Bronchial epithelial cell (primary cell): ENCODE measurements at places on chromosomes 12 and 14. TPM values are rescaled to one million over a fixed set of nuclear protein-coding genes. Genes with fewer than 3 reads are reported as not detected.

DNA sequence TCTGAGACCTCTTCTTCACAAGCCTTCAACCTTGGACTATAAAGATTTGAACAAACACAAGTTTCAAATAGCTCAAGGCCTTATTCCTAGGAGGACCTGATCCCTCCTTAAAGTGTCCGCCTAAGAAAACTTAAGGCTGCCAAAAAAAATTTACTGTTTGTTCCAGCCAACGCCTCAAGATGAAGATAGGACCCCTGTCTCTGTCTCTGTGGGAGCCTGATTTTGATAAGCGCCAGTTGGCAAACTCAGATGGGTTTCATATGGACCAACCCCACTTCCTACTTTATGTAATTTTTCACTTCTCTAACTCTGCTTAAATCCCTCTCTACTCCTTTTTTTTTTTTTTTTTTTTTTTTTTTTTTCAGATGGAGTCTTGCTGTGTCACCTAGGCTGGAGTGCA, 11.0 kb downstream of the FKBP3 start:
- DNase-seq = no peak

DNA sequence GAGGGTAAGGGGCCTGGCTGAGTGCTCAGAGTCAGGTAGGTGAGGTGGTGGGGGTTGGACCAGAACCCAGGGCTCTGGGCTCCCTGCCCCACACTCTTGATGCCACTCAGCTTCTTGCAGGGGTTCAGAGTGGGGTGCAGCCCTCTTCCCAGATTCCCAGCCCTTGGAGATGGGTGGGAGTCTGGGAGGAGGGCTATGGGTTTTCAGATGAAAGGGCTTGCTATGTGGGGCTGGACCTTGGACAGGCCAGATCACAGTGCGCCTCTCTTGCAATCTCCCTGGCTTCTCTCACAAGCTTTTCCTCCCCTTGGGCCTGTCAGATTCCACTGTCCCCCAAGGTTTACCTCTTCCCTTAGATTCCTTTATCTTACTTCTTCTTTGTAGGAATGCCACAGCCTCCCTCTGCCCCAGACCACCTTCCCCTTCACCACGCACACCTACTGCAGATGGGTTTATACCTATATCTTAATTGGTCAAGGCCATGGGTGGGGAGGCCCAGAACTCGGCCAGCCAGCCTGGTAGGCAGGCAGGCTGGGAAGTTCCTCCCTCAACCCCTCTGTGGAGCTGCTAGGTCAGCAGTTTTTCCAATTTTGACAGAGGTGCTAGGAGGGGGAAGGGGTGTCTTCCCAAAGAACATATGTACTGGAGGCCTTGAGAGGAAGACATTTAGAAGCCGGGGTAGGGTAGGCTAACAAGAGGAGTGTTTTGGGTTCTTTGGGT, 1.4 kb downstream of the NYNRIN start:
- DNase-seq = no peak

GRCh38 chr12:44246482-44247105, 410.7 kb downstream of the TMEM117 start:
- DNase-seq = no peak

DNA sequence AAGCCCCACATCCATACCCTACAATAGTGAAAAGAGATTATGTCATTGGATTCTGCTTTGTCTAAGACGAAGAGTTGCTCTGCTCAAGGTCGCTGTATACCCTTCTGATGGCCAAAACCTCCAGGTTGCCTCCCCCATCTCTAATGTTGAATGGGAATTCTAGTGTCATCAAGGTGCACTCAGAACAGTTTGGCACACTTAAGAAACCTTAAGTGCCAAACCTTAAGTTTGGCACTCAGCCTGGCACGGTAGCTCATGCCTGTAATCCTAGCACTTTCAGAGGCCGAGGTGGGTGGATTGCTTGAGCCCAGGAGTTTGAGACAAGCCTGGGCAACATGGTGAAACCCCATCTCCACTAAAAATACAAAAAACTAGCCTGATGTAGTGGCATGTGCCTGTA, 1245.6 kb upstream of the SEL1L start:
- DNase-seq = no peak

GRCh38 chr12:54571193-54572188, 17.0 kb downstream of the PPP1R1A start:
- no peak for DNase-seq

DNA sequence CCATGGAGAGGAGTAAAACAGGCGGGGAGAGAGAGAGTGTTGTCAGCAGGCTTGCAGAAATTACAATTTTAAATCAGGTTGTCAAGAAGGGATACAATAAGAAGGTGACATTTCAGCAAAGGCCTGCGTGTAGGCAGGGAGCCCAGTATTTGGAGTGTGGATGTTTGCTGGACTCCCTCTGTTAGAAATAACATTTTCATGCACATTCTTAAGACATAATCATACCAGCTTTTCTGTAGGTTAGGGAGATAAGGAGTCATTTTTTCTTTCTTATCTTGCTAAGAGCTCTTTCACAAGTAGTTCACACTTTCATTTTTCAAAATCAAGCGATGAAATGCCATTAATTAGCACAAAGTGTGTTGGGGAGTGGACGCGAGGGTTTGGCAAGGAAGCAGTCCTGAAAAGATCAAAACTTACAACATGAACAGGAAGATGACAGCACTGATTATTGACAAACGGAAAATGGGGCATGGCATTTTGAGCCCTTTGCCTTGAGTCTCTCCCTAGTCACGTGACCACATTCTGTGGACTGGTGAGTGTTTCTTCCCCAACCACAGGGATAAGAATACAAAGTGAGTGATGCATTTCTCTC, 160.2 kb downstream of the DAD1 start:
- DNase-seq = peak; percentile 75

GRCh38 chr14:80493620-80494019, 282.3 kb upstream of the DIO2 start:
- DNase-seq = no peak

DNA sequence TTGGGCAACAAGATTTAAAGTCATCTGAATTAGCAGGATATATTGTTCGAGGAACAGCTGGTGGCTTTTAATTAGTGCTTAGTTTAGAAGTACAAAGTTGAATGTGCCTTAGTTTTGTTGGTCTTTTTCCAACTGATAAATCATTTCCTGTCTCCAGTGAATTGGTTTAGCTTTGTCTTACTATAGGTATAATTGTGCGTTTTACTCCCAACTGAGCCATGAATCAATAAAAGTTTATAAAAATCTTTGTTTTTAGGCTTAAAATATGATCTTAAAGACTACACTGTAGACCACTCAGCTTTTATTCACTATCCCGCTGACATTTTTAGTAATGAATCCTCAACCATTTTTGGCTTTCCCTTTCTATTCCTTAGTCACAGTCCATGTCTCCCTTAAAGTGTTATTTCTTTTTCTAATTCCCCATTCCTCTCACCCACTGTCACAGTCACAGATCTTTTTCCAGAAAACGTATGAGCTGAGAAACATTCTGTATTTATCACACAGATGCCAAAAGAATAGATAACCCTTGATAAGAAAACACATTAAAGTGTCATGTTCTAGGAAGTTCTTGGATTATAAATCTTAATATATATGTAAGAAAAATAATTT, 34.0 kb upstream of the ALG10 start:
- peak; percentile 40 for DNase-seq

DNA sequence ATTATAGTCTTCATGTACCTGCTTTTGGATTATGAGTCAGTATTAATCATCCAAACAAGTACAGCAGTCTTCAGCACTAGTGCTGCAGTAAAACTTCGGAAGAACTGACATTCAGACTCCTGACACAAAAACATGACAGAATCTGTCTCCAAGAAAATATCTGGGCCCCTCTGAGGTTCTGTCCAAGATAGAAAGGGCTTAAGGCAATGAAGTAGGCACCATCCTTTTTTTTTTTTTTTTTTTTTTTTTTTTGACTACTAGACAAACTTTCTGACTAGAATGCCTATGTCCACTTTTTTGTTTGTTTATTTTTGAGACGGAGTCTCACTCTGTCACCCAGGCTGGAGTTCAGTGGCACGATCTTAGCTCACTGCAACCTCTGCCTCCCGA, 112.5 kb downstream of the MED13L start:
- peak; percentile 89 for DNase-seq

DNA sequence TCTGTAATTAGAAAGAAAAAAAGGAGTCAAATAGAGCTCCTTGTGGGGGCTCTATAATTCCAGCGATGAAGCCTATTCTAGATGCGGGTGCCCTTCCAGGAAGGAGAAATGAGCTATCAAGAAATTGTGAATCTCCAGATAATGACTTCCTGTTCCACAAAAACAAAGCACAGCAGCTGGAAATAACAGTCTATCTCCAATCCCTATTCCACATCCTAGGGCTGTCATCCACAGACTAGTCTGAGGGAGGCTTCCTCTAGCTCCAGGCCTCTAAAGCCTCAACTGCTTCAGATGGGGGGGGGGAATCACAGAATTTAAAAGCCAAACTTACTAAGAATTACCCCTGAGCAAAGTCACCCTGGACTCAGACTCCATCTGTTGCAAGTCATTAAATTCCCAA, 77.4 kb upstream of the GTF2A1 start:
- no peak for DNase-seq

DNA sequence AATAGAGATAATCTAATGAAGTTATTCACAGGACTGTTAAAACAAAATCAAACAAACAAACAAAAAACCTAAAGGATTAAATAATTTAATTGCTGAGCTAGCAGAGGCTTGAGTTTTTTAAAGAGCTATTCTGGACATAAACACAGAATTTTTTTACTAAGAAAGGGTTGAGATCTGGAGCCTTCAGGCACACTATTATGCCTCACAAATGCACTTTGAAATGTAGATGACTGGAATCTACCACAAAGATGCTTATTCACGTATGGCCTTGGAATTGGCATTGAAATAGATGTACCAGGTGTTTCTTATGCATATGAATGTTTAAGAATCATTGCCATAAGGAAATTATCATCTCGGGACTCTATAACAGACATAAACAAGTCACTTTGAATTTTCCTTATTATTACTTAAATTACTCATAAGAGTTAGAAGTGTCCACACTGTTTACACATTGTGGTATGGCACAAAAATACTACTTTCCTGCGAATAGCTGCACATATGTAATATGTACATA, 21.6 kb downstream of the PUS7L start:
- no peak for DNase-seq

The LIN7A gene
- under 0.01 TPM in 1 of 2 replicates, not detected in the other for total RNA-seq

DNA sequence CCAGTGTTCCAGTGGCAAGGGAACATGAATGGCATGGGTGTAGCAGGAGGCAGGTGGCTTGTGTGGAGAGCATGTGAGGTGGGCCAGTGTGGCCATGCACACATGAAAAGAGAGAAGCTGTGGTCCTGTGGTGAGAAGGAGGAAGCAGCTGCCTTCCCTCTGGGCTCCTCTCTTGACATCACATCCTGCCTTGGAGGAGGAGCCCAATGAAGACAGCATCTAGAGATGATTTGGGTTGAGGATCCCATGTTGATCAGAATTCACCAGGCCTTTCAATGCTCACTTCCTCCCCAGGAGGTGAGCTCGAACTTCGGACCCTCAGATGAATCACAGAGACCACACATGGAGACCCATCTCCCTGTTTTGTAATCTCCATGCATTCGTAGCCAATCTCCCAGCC, 82.6 kb downstream of the LRRC74A start:
- no peak for DNase-seq

The PRH2 gene
- 0.38 TPM in 1 of 2 replicates, not detected in the other for total RNA-seq

DNA sequence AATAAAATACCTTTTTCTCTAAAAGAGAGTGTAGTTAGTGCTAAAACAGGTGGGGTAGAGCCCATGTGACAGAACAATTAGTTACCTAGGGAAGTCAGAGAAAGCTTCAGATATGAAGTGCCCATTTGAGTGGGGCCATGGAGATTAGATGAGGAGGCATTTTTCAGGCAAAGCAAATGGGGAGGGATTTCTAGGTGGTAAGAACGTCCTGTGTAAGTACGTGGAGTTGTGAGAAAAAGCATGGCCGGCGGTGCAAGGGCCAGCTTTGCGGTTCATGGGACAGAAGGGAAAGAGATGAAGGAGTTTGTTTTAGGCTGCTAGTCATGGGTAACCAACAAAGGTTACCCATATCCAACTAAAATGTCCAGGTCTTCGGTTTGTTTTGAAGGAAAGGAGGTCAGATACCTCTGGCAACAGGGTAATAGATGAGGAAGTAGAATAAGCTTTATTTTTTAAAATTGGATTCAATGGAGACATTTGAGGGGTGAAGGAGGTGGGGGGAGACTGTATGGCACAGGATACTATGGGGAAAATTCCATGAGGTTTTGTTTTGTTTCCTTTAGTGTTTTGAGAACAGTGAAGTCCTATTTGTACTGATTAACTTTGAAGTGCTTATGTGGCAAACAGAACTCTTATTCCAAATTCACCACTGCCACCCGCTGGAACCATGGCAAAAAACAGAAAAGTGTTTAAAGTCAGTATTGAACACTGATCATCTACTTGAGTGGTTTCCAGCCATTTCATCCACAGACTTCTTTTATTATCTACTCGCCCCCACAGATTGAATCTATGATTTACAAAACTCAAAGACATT, 10.0 kb upstream of the SNRPF start:
- peak; percentile 47 for DNase-seq

The LHX5 gene
- 0.26 and 0.77 TPM in 2 replicates for total RNA-seq

DNA sequence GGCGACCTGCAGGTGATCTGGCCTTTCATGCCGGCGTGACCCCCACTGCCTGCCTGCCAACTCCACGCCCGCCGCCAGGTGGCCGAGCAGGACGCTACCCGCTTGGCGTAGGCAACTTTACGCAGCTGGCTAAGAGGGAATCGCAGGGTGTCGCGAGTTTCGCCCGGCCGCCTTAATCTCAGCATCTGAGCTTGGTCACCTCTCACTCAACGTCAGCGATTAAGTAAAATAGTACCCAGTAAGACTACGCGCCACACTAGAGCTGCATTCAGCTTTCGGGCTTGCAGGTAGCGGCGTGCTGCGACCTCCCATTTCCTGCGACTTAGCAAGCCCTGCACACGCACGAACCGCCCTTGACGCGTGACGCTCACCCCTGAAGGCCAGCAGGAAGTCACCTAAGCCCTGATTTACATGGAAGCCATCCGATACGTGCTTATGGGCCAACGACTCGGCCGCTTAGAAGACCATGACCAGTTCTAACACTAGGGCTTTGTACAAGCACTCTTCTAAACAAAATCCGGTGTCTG, 33.2 kb downstream of the WBP11 start:
- DNase-seq = peak; percentile 73

The FAM181A gene
- not detected in 2 replicates for total RNA-seq

The TCP11L2 gene
- total RNA-seq = 31.6 and 43.9 TPM in 2 replicates

DNA sequence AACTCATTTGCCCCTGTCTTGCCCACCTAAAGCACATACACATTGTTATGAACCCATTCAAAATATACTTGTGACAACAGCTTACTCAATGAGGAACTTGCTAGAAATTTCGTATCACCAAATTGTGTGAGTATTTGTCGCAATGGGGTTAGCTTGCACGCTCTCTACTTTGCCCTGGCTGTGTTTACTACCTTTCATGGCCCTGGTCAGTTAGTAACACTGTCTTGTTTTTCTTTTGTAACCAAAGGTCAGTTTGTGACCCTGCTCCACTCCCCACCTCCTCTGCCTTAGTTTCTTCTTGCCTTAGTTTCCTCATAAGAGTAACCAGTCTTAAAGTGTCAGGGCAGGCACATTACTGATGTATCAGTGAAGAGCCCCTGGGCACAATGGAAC, 205.8 kb upstream of the EEA1 start:
- no peak for DNase-seq

DNA sequence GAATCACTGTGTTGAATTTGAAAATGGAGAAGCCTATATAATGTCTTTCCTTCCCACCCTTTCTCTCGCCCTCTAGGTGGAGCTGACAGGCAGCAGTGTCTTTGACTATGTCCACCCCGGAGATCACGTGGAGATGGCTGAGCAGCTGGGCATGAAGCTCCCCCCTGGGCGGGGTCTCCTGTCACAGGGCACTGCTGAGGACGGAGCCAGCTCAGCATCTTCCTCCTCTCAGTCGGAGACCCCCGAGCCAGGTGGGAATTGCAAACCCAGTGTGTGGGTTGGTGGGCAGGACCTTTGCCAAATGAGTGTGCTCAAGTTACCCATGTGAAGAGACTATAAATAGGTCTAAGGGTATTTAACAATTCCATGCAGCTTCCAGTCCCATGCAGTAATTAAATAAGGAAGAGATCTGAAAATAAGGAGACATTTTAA, 274.7 kb downstream of the EGLN3 start:
- peak; percentile 51 for DNase-seq
